ENCODE measurements at places on chromosomes 5 and 9.
A peak's percentile ranks its signal among the peaks of the same experiment; 100 is the strongest.

DNA sequence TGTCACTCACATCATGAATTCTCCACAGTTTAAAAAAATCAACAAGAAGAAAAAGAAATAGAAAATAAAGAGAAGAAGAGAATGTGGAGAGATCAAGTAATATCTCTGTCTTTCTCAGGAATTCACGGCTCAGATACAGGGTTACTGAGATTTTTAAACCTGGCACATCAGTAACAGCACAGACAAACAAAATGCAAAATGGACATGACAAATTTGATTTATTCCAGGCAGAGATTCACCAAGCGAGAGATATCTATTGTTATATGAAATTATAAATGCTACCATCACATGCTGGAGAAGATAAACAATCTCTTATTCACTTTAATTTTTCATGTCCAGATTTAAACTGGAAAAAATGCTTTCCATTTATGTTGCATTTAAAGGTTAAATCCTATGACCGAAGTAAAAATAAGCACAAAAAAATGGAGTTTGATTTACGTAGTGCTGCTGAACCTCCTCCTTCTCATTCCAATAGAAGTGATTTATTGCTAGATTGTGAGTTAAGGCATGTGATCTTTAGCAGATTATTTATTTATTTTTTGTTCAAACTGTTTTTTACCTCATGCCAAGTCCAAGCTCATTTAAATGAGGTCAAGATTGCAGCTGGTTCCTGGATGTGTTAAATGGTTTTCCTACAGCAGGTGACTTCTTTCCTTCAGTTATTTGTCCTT is 926.4 kb downstream of the MAT2B start:
- no peak for DNase-seq

- DNase-seq, result no peak
Measured at GRCh38 chr9:95021166-95021886, 294.8 kb downstream of the AOPEP start.

- peak; percentile 45 for DNase-seq
Measured at GRCh38 chr9:85610074-85610860, 131.5 kb downstream of the AGTPBP1 start.

DNA sequence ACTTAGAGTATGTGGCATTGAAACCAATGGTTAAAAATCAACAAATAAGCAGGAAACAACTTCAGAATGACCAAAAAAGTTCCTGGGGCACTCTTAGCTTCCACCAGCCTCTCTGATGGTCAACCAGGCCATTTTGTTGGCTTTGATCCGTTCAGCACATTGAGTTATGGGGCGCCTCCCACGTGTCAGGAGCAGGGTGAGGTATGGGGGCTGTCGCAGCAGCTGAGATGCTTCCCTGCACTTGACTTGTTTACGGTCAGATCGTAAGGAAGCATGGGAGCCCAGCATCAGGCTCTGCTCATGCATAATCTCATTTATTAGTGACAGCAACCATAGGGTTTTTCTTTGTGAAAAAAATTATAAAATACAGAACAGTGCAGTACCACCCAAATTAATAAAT is 16.7 kb downstream of the SYK start:
- DNase-seq, result no peak

DNA sequence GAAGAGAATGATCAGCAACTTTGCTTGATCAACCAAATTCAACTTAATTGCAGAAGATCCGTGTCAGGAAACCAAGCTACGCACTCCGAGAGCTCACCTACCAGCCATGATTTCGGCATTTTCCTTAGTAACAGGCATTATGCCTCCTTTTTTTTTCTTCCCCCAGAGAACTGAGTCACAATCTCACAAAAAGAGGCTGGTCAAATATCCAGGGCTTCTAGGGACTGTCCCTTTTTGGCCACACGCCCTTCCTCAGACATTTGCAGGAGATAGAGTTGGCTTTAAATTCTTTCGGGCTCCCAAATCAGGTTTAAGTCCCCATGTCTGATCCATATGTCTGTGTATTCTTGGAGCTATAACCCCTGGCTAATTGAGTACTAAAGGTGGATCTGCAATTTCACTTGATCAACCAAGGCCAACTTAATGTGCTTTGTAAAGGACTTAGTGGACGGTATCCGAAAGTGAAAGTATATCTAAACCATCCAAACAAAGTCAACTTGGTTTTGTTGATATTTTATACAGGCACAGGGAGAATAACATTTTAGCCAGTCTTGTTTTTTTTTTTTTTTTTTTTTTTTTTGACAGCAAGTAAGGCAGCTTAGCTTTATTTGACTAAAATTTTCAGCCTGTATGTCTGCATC is 100.8 kb upstream of the TBCA start:
- DNase-seq, result no peak

- no peak for DNase-seq
Measured at GRCh38 chr9:98610711-98611110, 98.0 kb downstream of the GABBR2 start.

- DNase-seq, result no peak
Measured at GRCh38 chr9:115018547-115019435, 88.4 kb upstream of the TNFSF8 start.

DNA sequence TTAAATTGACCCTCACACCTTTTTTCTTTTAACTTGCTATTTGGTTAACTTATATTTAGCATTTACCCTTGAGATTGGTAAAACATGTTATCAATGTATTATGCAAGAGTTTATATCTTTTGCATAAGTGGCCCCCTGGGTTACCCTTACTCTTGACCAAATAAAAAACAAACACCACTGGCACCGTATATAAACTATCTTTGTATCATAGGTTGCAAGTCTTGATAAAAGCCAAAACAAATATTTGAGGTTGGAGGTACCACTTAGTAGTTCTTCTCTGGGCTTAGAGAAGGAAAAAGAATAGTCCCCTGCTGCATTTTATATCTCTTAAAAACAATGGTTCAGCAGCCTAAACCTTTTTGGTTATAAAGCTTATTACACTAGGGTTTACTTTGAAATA is 61.3 kb downstream of the WDR36 start:
- DNase-seq, result no peak

GRCh38 chr5:43411495-43411894 is 696 bp downstream of the CCL28 start:
- DNase-seq, result no peak

DNA sequence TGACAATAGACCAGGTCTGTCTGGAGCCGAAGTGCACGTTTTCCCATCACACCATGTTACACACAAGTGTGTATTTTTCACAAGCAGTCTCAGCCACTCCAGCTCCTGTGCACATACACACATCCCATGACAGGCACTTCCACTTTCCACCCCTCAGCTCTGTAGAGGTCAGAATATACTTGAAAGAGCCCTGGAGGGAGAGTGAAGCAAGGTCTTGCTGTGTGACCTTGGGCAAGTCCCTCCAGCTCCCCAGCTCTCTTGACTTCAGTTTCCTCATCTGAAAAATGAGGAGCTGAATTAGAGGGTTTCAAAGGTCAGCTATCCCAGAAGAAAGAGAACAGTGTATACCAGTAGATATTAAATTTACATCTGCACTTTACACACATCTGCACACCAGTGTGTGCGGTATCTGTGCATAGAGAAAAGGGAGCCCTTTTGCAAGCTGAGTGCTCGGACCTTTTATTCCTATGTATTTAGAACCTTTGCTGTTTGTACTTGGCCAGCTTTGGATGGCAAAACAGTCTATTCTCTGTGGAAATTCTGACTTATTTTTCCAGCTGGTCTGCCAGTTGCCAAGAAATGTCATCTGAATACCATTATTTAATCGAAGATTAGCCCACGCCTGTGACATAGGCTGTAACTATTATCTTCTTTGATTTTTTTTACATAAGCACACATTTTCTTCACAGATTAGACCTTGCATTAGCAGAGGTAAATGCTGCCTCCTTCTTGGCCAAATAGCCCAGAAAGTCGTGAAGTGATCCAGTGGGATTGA is 528.0 kb downstream of the BNC2 start:
- no peak for DNase-seq

DNA sequence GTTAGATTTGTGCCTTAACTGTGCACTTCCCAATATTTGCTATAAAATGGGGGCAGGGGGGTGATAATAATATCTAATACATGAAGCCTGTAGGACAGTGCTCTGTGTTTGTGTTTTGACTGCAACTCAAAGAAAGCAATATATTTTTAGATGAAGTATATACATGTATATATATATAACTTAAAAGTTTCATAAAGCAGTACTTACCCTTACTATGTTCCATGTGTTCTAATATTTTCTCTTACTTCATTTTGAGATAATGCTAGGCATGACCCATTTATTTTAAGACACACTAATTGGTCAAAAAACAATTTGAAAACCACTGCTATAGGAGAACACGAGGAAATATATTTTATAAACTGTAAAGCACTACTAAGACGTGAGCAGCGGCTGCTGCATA is 2.4 kb downstream of the TRIM52 start:
- DNase-seq, result no peak

- DNase-seq, result no peak
Measured at GRCh38 chr5:105230516-105231157, 1668.0 kb upstream of the NUDT12 start.

DNA sequence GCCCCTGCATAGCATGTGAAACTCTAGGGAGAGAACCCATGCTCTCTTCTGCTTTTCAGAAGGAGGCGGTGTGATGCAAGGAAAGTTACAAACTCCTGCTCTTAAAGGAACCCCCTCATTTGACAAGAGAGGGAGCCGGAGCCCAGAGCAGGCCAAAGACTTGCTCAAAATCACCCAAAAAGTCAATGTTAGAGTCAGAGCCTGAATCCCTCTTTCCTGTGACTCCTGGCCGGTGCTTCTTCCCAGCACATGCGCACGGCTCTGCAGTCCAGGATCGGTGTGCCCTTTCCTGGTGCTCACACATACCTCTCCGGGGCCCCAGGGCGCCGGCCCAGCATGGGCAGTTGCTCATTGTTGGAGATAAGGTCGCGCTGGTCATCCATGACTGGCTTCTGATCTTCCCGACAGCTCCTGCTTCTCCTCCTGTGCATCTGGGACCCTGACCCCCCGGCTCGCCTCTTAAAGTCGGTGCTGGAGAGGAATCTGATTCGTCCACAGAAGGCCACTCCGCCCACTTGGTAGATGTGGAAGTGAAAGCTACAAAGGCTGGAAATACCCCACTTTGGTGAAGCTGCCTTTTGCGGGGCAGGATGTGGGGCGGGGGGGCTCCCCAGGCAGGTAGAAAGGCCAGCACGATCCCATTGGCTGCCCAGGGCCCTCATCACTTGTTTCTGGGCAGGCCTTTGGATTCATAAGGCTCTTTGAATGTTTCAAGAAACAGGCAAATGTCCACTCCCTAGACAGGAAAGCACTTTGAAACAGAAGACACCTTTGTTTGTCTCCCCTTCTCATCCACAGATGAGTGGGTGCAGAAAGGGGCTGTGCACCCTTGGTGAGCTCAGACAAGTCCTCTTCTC is at the start of gene CD74:
Gene CD74, minus strand, starts transcription at position 592 of the 857 bp plus-strand sequence. Its CDS starts 161 bp downstream, at position 431.
- no peak for DNase-seq

DNA sequence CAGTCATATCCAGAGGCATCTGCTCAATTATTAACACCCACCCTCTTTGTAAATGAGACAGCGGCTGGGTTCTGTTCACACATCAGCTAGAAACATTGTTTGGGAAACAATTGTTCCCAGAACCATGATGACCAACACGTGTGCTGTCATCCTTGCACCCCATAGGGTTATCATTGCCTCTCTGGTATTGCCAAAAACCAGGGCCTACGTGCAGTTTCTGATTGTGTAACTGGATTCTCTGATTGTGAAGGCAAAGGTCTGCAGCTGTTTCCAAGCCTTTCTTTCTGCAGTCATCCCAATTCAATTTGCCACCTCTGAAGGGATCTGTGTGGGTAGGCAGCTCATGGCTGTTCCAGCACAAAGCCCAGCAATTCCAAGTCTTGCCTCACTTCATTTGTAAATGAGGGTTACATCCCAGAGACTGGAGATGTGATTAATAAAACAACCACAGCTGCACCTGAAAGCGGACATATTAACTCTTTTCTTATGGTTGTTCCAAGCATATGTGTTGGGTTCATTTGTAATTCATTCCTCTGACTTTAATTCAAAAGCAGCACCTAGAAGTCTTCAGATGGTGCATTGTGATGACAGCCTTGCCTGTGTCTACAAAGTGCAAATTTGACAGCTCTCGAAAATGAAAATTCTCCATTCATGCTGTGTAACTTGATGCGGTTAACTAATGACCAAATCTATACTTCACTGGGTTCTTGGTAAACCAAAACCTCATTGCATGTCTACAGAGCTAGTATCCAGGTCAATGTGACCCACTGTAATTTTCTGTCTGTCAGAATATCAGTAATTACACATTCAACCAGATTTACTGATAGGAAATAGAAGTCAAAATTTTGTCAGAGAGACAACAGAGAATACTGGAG is 66.6 kb downstream of the YIPF5 start:
- DNase-seq, result no peak

DNA sequence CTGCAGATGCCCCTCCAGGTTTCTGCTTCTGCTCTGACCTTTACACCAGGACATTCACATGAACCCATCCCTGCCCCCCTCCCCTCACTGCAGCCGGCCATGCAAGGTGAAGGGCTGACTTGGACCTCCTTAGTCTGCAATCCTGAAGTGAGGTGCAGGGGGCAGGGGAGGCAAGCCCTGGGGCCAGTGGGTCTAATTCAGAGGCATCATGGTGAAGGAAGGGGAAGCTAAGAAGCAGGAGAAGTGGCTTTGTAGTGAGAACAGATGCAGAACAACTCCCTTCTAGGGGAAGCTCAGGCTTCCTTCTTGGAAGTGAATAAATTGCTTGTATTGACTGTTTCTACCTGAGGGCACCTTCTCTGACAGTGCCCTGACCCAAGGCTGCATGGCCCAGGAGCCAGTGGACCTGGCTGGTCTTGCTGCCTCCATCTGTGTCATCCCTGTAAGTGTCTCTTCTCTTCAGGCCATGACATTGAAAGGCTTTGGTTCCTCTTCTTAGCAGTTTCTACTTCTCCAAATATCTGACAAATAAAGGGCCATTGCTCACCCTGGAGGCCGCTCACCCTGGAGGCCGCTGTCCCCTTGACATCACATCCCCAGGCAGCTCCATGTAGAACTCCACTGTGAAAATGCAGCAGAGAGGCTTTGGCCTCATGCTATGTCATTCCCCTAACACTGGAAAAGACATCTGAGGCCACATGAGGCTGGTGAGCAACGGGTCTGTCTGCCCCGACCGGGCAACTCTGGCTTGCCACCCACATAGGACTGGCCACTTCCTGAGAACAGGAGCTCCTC is 55.3 kb downstream of the GADD45G start:
- DNase-seq, result no peak

DNA sequence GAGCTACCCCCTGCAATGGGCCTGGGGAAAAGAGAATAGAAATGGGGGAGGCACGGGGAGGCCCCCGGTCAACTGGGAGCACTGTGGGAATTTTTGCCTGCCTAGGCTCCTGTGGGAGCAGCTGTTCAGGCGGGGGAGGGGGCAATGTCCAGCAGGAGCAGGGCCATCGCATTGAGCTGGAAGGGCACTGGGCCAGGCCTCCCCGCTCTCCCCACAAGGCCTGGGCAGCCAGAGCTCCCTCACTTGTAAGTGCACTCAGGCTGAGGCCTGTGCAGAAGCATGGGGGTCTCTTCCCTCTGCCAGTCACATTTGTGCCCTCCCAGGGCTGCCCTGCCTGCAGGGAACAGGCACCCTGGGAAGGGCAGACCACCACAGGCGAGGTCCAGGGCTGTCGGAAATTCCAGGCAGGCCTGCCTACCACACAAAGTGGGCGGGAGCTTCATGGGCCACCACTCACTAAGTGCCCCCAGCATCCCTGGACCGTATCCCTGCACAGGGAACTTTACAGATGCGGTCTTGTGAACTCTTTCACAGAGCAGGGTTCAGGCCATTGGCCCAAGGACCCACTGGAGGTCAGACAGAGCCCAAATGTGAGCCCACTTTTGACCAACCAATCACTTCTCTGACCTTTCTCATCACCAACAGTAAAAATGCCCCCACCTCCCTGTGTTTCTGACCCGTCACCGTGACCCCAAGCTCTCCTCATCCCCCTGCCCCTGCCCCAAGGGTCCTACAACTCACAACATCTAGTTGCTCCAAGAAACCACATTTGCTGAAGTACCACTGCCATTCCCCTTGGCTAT is 1.0 kb upstream of the CFAP157 start:
- DNase-seq, result no peak
